NCI-H146 (cell line): ENCODE measurements at places on chromosomes 1 and 21.
A peak's percentile ranks its signal among the peaks of the same experiment; 100 is the strongest.

- DNase-seq, result no peak
Measured at GRCh38 chr1:169595764-169596711, 9.8 kb upstream of the F5 start.

DNA sequence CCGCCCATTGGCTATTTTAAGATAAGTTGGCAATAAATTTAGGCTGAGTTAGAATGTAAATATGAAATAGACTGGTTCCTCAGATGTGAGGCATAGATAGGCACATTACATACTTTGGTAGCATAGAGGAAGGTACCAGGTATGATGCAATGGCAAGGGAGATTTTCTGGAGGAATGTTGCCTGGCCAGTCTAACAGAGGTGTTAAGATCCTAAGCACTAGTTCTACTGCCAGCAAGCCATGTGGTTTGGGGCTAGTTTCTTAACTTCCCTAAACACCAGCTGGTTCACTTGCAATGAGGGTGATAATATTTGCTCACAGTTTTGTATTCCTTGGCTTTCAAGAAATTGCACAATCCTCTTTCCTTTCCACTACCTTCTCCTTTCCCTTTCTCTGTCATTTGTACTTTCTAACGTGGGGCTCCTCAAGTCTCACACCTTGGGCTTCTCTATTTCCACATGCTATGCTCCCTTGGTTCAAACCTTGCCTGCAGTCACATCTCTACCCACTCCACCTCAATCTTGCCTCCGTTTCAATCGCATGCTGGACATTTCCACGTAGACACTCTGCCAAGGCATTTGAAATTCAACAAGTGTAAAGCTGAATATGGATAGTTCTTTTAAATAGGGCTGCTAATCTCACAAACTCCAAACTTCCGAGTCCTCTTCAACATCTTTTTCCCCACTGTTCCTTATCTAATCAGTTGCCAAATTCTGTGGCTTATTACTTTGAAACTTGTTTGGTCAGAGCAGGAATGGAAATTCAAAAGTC lies 4.7 kb upstream of the CD55 start:
- DNase-seq, result no peak

- no peak for DNase-seq
Measured at GRCh38 chr1:98325646-98326440, 335.7 kb upstream of the SNX7 start.

- DNase-seq, result no peak
Measured at GRCh38 chr1:45785583-45785982, 17.8 kb upstream of the MAST2 start.

GRCh38 chr1:99251308-99251707 lies 13.0 kb upstream of the PLPPR4 start:
- DNase-seq, result no peak

- DNase-seq, result no peak
Measured at GRCh38 chr1:6891781-6892579, 106.7 kb downstream of the CAMTA1 start.

DNA sequence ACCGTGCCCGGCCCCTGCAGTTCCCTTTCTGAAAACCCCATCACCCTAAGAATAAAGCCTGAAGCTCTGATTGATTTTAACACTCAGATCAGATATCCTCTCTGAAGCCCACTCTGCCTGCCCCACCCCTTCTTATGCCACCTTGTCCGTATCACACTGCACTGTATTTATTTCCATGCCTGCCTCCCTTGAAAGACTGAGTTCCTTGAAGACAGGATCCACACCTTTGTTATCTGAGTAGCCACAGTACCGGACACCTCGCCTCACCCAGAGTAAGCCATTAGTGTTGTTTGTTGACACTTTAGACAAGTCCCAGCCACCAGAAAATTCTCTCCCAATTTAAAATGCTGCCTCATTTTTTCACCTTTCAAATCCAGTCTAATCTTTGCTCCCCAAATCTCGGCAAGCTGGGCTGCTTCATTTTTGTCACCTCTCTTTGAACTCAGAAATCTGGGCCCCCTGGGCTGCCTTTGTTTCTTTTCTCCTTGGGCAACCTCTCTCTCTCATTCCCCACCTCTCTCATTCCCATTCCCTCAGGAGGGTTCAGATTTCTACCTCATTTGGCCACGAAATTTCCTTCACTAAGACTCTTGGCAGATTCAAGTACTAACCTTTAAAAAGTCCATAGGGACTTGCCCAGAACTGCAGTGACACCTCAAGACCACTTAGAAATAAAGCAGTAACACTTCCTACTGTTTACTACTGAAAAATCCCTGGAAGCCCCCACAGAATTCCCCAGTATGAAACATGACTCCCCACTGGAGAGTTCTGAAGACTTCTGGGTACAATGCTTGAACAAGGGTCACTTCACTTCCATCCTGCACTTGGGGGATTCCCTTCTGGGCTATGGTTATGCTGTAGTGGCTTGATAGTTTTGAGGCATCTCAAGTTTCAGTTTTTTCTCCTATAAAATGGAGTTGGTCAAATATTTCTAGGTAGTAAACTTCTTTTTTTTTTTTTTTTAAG lies 8.7 kb upstream of the PPP1R15B start:
- no peak for DNase-seq

- DNase-seq, result no peak
Measured at GRCh38 chr1:201365251-201365650, 12.2 kb downstream of the TNNT2 start.

GRCh38 chr1:183030053-183030452 lies 6.8 kb downstream of the LAMC1 start:
- DNase-seq, result no peak

- no peak for DNase-seq
Measured at GRCh38 chr21:25029580-25029979, 577.7 kb downstream of the MRPL39 start.

DNA sequence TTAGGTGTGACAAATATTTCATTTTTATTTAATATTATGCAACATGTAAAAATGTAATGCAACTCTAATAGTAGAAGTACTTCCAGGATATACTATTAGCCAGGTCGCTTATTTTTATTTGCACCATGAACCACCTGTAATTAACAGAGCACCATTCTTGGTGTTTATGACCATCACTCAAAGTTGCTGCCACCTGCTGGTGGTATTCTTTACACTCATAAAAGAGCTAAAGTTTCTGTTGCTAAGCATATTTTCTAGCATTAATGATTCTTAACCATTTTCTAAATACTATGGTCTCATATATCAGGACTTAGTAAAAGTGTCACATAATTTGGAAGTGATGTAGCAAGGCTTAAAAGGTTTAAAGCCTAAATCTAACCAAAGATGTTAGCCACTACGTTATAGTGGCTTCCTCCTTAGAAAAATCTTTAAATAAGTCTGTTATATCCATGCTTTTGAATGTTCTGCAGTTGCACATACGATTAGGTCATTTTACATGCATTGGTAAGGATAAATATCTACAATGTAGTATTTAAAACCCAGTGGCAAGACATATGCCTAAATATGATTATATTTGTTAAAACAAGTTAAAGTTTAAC lies 244.5 kb downstream of the NEGR1 start:
- DNase-seq, result peak; percentile 60

GRCh38 chr1:26364956-26365355 lies 7.6 kb downstream of the ZNF683 start:
- no peak for DNase-seq

DNA sequence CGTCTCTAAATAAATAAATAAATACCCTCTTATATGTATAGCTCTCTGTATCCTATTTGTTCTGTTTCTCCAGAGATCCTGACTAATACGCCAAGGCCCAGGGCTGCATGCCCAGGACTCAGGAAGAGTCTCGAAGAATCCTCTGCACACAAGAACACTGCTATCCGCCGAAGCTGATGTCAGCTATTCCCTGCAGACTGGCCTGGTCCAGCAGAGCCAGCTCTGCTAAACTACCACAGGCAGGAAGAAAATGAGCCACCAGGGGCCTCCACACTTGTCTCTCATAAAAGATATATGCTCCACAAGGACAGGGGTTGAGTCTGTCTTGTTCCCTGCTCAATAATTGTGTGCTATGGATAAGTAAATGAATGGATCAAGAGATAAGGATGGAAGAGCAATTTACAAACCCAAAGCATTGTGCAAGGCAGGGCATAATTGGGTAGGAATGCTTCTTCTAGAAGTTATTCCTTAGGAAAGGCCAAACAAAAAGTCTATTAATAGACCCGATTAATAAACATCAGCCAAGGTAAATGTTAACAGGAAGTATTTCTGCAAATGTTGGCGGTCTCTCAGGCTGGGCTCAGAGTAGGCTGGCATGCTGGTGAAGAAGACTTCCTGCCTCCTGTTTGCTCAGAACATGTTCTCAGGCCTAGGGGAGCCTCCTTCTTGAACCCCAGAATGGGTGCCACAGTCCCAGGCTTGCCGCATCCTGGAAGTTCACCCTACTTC lies 26.3 kb upstream of the MAN1C1 start:
- no peak for DNase-seq

DNA sequence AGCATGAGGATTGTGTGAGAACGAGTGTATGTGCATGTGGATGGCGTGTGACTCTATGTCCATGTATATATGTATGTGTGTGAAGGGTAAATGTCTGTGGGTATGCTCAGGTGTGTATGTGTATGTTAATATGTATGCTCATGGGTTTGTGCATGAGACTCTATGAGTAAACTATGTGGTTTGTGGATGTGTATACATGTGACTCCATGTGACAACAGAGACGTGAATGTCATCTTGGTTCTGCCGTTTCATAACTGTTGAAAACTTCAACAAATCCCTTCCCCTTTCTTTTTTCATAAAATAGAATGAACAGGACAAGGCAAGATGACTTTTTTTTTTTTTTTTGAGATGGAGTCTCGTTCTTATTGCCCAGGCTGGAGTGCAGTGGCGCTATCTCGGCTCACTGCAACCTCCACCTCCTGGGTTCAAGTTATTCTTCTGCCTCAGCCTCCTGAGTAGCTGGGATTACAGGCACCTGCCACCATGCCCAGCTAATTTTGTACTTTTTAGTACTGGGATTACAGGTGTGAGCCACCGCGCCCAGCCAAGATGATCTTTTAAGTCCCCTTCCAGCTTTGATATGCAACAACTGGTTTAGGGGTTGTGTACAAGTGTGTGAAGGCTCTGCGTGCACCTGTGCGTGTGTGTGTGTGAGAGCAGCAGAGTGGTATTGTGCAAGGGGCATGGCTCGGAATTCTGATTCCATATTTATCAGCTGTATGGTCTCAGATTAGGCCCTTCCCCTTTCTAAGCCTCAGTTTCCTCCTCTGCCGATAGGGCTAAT lies 106.3 kb downstream of the EBNA1BP2 start:
- no peak for DNase-seq

DNA sequence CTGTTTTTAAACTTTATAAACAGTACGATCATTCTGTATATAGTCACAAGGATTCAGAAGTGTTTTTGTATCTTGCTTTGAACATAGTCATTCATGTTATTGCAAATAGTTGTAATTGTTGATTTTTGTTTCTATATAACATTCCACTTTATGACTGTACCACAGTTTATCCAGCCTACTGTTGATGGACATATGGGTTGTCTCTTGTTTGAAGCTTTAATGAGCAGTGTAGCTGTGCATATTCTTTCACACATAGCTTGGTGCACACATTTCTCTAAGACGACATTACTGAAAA lies 6.1 kb downstream of the CD101 start:
- DNase-seq, result no peak

- no peak for DNase-seq
Measured at GRCh38 chr1:113219377-113219776, 146.4 kb downstream of the LRIG2 start.

- no peak for DNase-seq
Measured at GRCh38 chr1:107668762-107669161, 296.2 kb downstream of the VAV3 start.

- no peak for DNase-seq
Measured at GRCh38 chr1:31434101-31434871, 21.3 kb downstream of the SERINC2 start.

DNA sequence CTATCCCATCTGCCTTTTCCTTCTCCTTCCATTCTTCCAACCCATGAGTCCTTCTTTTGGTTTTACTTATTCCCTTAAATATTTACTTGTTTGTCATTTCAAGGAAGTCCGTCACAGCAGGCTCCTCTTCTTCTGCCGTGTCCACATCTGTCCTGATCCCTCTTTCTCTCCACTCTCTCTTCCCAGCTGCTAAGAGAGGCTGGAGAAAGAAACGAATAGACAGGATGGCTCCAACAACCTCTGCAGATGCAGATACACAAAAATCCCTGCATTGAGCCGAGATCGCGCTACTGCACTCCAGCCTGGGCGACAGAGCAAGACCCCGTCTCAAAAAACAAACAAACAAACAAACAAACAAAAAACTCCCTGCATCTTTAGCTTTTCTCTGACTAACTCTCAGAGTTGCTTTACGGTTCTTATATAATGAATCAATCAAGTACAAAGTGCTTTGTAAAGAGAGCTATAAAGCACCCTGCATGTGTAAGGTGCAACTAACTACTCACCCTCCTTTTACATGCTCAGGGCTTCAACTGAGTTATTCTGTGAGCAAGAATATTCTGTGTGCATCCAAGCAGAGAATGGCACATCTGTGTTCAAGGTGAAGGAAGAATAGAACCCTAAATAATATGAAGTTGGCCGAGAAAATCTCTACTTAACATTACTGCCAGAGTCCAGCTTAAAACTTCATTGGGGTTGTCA lies 3.8 kb upstream of the SAMD13 start:
- no peak for DNase-seq

DNA sequence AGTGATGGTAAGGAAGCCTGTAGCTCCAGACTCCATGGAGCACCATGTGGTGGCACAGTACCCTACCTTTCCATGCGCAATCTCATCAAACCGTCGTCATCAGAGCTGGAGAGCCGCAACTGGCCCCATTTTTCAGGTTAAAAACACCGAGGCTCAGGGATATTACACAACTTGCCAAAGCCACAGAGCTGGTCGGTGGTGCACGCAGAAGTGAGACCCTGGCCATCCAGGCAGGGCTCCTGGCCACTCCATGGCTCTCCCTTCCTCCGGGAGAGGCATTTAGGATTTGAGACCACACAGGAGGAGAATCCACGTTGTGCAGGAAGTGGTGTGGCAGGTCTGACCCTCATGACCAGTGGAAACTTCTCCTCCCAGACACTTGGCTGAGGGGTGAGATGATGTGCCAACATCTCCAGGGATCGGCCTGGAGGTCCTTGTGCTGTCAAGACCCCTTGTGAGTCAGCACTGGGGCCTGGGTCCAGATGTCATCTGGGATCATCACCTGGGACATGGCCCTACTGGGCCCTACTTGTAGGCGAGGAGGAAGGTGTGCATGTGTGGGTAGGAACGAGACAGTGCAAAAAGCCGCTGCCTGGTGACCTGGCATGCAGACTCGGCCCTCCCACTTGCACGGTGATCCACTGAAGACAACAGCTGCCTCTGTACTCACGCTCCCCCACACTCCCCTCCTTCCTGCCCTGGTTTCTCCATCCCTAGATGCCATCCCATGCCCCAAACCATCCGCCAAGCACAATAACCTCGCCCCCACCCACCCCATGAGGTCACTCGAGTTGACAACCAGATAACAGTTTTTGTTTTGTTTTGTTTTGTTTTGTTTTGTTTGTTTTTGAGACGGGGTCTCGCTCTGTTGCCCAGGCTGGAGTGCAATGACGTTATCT lies 10.4 kb downstream of the TFF3 start:
- DNase-seq, result no peak

- DNase-seq, result no peak
Measured at GRCh38 chr1:8598783-8599182, 218.7 kb downstream of the RERE start.

GRCh38 chr1:231160895-231161666 lies 777 bp upstream of the TRIM67 start:
- peak; percentile 64 for DNase-seq

- DNase-seq, result no peak
Measured at GRCh38 chr1:185987611-185988321, 253.6 kb downstream of the HMCN1 start.
